ENCODE measurements at places on chromosomes 13 and 19.

DNA sequence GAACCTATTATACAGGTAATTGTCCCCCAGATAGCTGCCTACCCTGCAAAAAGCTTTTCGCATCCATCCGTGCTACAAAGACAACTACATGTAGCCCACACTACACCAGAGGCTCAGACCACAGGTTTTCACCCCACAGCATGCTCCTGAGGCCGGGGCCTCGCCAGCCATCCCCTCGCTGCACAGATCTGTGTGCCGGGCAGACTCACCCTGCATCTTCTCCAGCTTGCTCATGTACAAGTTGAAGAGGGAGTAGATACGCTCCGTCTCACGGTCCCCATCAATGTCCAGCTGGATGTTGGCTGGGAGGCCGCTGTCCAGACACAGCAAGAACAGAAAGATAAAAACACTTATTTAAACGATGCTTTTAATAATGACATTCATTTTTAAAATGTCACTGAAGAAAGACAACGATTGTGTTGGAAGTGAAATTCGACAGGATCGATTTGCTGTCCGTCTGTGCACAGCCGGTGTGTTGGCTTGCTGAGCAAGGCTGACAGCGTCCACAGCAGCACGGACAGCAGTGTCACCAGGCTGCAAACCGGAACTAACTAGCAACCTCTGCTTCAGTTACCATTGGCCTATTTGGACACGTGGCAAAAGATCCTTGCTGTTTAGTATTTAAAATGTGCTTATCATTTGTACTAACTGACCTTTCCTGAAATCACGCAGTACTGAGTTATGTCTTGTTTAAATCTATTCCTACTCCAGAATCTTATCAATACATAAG is 18.6 kb upstream of the C13orf46 start:
- no peak for DNase-seq

DNA sequence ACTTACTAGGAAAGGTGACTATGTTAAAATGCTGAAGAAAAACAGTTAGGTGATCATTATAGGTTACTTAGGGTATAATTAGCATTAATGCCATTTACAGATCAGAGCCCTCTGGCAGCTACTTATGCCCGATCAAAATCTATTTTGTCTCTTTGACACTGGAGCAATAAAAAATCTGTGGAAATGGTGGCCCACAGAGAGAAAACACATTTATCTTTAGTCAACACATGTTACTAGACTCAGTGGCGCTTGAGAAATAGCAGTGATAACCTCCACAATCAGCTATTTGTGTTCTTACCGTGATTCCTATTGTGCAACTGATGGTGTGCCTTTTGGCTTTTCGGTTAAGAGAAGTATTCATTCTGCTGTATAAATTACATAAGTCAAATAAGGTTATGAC is 1519.6 kb downstream of the PCDH9 start:
- no peak for DNase-seq

- DNase-seq, result peak; percentile 75
Observed at GRCh38 chr19:13430790-13431582, 75.3 kb downstream of the CACNA1A start.

DNA sequence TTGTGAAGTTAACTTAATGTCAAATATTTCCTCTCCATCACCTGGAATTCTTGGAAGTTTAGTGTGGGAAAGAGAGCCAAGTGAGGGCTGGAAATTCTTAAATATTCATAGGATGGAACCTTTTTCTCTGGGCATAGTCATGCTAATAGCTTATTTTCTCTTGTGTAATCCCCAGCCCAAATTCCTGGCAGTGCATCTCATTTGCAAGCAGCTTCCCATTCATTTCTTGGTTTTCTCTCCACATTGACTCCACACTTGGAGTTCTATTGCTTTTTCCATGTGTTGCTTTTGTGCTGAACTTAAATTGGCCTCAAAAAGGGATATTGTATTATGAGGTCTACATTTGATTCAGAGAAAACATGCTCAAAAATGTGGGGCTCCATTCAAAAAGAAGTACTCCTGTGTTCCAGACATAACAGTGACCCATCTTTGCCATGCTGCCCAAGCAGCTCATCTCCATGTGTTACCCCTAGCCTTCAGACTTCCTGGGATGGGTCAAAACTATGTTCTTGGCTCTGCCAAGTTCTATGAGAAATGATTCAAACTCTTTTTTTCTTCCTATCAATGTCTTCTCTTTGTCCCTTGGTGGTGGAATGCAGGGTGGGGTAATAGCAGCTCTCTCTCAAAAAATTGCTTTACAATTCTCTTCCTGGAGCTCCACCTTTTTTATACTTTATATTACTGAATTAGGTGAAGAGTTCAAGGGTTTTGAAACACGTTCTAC is 2471.5 kb downstream of the PCDH9 start:
- DNase-seq, result no peak

- DNase-seq, result no peak
Observed at GRCh38 chr13:92821324-92821723, 405.3 kb upstream of the GPC6 start.

GRCh38 chr13:94972262-94972661 is 259.9 kb upstream of the SOX21 start:
- no peak for DNase-seq

Measured in MG63 (cell line).